Stimulated activated CD4-positive, alpha-beta T cell treated with anti-CD3 and anti-CD28 coated beads, Interleukin-1b, Interleukin-23, amount 100 ng/mL, for 1 hour (primary cell): ENCODE measurements at places on chromosomes 4 and X.
A peak's percentile ranks its signal among the peaks of the same experiment; 100 is the strongest.

DNA sequence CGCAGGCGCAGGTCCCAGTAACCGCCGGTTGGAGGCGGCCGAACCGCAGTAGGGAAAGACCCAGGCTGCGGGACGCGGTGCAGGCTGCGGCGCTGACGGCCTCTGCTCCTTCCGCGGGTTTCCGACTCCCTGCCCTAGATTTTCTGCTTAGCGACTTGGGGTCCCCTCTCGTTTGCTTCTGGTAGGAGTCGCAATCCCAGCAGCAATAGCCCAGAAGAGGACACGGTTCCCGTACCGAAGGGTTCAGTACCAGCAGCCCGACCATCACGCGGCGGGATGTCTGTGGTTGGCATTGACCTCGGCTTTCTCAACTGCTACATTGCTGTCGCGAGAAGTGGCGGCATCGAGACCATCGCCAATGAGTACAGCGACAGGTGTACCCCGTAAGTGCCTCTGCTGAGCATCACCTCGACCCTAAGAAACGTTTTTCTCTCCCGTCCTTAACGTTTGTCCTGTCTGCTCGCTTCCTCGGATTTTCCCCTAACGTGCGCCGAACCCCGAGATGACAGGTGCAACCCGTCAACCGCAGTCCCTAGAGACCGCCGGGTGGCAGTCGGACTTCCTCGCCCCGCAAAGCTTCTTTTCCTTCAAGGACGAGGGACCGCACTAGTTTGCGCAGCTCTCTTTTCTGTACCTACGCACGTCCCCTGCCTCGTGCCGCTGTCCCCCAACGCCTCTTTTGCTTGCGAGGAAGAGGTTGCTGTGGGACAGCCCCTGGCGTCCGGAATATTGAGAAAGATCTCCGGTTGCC, at the start of gene HSPA4L:
TSS of gene HSPA4L (plus strand) at position 48 of the 751 bp plus-strand sequence. CDS start at position 277, 229 bp downstream.
- DNase-seq, result no peak

GRCh38 chr4:139848028-139848427, 182.4 kb downstream of the MGST2 start:
- no peak for DNase-seq

DNA sequence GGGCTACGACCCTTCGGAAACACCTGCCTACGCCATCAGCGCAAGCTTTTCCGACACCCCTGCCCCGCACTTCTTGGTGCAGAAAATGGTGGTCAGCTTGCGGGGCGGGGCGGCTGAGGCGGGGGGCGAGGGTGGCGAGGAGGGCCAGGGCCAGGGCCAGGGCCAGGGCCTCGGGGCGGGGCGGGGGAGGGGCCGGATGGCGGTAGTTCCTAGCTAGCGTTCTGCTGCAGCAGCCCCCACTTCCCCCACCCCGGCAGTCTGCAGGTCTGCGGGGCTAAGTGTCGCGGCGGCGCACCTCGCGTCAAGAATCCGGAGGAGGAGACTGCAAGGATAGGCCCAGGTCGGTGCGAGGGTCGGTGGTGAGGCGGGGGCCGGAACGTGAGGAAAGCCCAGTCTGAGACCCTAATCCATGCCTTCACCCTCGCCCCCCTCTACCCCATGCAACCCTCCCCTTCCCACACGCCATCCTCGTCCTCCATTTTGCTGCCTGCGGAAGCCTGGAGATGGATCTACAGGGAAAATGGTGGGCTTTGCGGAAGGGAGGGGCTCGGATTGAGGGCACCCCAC, 600 bp downstream of the BEX4 start:
- no peak for DNase-seq

DNA sequence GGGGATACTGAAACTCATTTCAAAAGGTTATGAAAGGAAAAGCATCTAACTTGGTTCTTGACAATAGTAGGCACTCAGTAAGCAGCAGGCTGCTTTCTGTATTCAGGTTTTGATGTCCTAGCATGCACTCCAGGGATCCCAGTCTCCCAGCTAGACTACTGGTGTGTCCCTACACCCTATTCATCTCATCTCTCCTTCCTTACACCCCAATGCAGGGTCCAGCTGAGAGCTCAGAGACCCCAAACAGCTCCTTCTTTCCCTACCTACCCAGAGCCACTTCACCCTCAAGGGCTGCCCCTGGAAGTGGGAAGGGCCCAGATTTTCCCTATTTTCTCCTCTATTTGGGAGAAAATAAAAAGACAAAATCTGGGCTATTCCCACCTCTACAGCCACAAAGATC, 1.6 kb upstream of the EFNB1 start:
- DNase-seq, result no peak

DNA sequence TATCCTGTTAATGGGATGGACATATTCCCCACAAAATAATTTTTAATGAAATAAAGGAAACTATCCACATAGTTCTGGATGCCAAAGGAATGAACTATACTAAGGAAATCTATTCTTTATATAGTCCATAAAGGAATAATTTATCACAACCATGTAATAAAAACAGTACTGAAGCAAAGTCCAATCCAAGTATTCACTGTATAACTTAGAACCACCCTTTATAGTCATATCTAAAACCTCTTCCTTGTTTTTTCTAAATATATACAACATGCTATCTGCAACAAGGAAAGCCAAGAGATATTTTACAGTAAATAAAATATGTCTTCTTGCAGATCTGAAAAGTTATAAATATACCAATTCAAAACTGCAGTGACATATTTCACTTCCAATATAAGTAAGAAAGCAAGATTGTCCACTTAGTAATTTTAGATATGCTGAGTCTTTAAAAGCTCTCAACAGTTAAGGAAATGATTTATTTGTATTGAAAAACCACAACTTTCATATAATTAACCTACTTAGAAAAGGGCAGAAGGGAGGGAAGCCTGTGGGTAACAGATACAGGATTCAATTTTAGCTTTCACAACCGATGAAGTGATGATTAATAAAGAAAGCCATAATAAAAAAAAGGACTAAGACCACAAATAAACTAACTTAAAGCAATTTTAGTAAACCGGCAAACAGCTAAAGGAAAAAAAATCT, 8.0 kb downstream of the NR3C2 start:
- no peak for DNase-seq

- no peak for DNase-seq
Measured at GRCh38 chr4:6364581-6364980, 94.9 kb downstream of the WFS1 start.

GRCh38 chr4:167383291-167383690, 149.0 kb upstream of the SPOCK3 start:
- DNase-seq, result no peak

DNA sequence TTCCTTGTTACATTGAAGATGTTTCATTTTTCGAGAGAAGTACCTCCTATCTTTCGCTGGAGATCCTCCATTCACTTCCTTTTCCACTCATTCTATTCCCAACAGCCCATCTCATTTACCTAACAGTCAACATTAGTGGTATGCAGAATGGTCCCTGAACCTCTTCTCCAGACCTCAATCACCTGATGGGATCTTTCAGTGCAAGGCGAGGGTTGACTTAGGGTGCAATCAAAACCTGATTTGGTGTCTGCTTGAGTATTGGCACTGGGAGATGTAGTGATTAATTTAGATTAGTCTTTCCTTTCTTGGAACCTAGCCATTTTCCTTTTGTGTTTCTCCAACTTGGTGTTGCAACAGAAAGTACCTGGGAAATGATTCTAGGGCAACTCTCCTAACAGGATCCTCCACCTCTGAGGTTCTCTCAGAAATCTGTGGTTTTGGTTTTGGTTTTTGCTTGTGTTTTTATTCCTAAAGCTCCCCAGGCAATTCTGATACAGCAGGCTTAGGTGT, 18.4 kb downstream of the DDX3X start:
- DNase-seq, result no peak

GRCh38 chrX:118220509-118220908, 103.9 kb upstream of the KLHL13 start:
- DNase-seq, result no peak

GRCh38 chr4:137979938-137980337, 262.2 kb downstream of the SLC7A11 start:
- DNase-seq, result no peak

- no peak for DNase-seq
Measured at GRCh38 chr4:83075311-83076095, 39.0 kb downstream of the PLAC8 start.

- DNase-seq, result no peak
Measured at GRCh38 chrX:13697455-13697854, 8.5 kb downstream of the RAB9A start.

- no peak for DNase-seq
Measured at GRCh38 chr4:40918330-40918729, 168.6 kb downstream of the NSUN7 start.

- DNase-seq, result no peak
Measured at GRCh38 chr4:52298444-52298843, 247.3 kb downstream of the SPATA18 start.

DNA sequence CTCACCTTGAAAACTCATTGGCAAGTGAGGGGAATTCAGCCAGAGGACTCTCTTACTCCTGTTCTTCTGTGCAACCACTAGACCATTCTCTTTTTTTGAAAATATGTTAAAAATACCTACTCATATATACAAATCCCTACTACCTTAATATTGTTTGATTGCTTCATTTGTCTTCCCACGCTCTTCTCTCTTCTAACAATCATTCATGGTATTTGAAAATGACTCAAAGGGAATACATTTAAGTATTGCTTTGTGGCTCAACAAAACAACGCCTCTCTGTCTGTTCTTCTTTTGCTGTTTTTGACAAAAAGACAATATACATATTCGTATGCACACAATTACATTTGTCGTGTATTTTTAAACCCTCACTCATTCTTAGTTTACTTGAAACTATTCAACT, 589.4 kb downstream of the ANKRD50 start:
- no peak for DNase-seq

GRCh38 chrX:55668084-55668483, 44.9 kb downstream of the FOXR2 start:
- DNase-seq, result no peak

GRCh38 chrX:150482537-150483206, 85.7 kb upstream of the MTM1 start:
- peak; percentile 13 for DNase-seq

DNA sequence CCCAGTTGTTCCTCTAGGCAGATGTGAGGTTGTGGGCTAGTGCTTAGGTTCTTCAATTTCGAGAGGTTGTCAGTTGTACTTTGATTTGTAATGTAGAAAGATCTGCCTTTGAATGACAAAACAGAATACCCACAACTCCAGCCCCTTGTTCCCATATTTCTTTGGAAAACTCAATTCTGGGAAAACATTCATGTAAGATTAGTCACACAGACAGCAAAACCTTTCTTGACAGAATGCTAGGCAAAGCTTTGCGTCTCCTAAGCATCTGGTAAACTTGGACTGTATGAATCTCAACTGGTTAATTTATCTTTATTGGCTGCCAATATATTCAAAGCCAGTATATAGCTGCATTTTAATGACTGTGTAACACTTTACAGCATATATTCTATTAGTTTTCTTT, 34.9 kb downstream of the NOCT start:
- no peak for DNase-seq

- DNase-seq, result no peak
Measured at GRCh38 chr4:132332932-132333723, 816.0 kb upstream of the PCDH10 start.

DNA sequence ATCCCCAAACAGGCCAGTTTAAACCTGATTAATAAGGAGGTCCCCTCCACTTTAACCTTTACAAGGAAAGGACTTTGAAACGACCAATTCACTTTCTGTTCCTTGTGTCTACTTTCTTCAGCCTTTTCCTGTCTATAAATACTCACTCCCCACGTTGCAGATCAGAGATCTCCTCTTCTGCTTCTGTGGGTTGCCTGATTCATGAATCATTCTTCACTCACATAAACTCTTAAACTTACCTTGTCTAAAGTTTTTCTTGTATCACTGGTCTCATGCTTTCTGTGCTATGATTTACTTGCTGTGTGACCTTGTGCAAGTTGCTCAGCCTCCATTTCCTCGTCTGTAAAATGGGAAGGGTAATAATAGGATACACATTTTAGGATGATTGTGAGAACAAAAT, 236.1 kb downstream of the QDPR start:
- DNase-seq, result no peak

- no peak for DNase-seq
Measured at GRCh38 chrX:103367502-103367901, 8.8 kb upstream of the BEX3 start.
